Activated CD8-positive, alpha-beta memory T cell treated with anti-CD3 and anti-CD28 coated beads, Interleukin-2, amount 10 ng/mL, durations not matched to agents 7 days and 5 days (primary cell): ENCODE measurements at places on chromosomes 1 and 21.
A peak's percentile ranks its signal among the peaks of the same experiment; 100 is the strongest.

- DNase-seq = peak; percentile 72
These were observed at the start of gene DNAJC6 for GRCh38 chr1:65309304-65310077. Gene DNAJC6, plus strand, starts transcription at chr1:65309543. Its CDS starts 203 bp downstream, at chr1:65309746.

DNA sequence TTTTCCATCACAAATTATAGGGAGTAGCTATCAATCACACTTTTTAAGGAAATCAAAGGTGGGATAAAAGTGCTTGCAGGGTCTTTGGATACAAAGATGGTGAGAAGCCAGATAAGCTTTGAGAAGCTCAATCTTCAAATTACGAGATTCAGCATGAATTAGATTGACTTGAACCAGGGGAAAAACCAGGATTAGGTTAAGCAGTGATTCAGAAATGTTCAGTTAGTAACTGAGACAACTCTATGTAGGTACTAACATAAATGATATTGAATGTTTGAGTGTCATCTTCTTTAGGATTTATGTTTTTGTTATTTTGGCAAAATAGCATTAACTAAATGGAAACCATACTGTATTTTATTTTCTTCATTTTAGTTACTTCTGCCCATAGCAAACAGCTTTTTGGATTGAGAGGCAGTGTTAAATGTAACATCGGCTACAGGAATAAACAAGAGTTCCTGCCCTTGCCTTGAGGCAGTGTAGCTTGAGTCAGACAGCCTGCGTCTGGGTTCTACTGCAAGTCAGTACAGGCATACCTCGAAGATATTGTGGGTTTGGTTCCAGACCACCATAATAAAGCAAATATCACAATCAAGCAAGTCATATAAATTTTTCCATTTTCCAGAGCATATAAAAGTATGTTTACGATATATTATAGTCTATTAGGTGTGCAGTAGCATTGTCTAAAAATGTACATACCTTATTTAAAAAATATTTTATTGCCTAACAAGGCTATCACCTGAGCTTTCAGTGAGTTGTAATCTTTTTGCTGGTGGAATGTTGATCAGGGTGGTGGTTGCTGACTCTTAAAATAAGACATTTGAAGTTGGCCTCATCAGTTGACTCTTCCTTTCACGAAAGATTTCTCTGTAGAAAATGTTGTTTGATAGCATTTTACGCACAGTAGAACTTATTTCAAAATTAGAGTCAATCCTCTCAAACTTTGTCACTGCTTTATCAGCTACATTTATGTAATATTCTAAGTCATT lies 36.9 kb upstream of the BACH1 start:
- DNase-seq = no peak

DNA sequence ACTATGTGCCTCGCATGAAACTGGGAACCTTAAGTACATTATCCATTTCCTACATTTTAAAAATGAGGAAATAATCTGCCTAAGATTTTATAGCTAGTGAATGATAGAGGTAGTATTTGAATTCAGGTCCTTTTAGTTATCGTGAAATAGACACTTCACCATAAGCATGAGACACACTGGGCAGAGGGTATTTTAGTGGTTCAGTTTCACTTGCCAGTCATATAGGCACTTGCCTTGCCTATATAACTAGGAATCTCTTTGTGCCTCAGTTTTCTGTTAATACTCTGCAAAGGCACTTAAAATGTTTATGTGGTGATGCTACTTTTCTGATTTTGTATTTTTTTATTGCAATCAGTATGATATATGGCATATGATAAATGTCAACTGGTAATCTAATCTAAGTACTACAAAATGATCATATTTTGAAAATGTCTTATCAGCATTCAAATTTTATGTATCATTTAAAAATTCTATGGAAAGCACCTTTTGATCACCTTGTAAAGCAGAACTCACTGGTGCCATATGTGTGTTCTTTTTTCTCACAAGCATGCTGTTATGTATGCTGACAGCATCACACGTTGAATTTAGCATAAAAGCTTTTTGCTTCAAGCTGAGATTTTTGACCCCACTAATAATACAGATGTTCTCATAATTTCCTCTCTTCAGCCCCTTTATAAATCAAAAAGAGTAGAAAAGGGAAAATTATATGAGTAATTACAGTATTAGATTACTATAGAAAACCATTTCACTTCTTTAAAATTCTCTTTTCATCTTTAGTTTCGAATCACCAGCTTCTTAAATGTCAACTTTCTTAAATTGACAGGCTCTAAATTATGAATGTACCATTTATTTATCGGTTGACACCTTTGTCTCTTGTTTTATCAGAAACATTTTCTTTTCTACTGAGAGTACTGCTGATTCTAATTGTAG lies 52.6 kb downstream of the RPS6KC1 start:
- DNase-seq = no peak

GRCh38 chr1:40530735-40531380 lies 579 bp upstream of the ZNF684 start:
- DNase-seq = no peak

- peak; percentile 65 for DNase-seq
These were observed 13.5 kb upstream of the ATP2B4 start for GRCh38 chr1:203612932-203613682.

GRCh38 chr21:42051788-42052187 lies 19.3 kb upstream of the UMODL1 start:
- no peak for DNase-seq

- DNase-seq = no peak
These were observed 91.2 kb downstream of the ATP6V1G3 start for GRCh38 chr1:198449261-198449660.
